ENCODE measurements at places on chromosomes 11 and 22. TPM values are rescaled to one million over a fixed set of nuclear protein-coding genes. Genes with fewer than 3 reads are reported as not detected.
A peak's percentile ranks its signal among the peaks of the same experiment; 100 is the strongest.

DNA sequence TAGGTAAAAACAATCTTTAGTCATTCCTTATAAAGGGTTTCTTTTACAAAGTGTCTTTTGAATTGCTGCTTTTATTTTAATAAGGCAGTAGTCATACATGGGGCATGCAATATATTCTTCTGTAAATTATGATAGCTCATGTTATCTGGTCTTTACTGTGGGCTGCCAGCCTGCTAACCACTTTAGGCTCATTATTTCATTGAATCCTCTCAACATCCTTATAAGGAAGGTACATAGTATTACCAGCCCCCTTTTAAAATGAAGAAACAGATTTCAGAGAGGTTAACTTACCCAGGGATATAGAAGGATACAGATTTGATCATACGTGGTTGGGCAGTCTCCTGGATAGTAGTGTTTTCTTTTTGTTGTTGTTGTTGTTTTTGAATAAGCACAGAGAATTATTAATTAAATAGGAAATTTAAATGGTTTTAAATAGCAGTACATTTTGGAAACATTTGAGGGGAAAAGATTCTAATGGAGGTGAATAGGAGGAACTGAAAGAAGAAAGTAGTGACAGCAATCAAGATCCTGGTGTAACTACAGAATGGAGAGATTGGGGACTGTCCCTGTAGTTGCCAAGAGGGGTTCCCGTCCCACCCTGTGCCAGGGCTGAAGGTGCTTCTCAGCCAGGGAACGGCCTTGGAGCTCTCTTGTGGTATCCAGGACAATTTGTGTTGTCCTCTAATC, 21.0 kb downstream of the SPECC1L start:
- DNase-seq = no peak
- H3K4me3 ChIP-seq = no peak overlapping the region
- H3K27ac ChIP-seq = no peak overlapping the region
- no peaks in the 10 kb centered on the region for H3K36me3 ChIP-seq

- no peaks in the 10 kb centered on the region for H3K36me3 ChIP-seq
- H3K4me3 ChIP-seq = no peak overlapping the region
- DNase-seq = no peak
Observed at GRCh38 chr11:36316049-36316448, 20.0 kb downstream of the PRR5L start.

DNA sequence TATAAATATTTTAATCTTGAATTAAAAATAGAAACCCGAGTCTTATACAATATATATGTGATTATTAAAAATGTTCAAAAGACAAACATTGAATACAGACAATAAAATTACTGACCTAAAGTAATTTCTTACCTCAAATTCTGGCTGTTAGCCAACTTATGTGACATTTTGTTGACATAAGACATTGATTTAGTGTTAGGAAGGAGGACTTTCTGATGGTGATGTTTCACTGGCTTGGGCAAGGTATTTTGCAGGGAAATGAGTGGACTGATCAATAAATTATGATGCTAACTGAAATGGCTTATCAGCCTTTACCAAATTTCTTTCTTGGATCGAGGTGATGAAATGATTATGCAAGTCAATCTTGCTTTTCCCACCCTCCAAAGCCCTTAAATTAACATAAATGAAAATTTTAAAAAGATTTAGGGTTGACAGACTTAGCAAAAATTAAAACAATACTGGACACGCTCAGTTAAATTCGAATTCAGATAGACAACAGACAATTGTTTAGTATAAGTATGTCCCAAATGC, 33.2 kb upstream of the FZD4 start:
- H3K27ac ChIP-seq = no peak overlapping the region
- no peaks in the 10 kb centered on the region for H3K4me1 ChIP-seq
- H3K4me3 ChIP-seq = no peak overlapping the region

- no peaks in the 10 kb centered on the region for H3K27me3 ChIP-seq
- DNase-seq = no peak
- H3K27ac ChIP-seq = peak overlapping the region; percentile 86
Observed at GRCh38 chr11:106022795-106023275, 795 bp upstream of the MSANTD4 start.

DNA sequence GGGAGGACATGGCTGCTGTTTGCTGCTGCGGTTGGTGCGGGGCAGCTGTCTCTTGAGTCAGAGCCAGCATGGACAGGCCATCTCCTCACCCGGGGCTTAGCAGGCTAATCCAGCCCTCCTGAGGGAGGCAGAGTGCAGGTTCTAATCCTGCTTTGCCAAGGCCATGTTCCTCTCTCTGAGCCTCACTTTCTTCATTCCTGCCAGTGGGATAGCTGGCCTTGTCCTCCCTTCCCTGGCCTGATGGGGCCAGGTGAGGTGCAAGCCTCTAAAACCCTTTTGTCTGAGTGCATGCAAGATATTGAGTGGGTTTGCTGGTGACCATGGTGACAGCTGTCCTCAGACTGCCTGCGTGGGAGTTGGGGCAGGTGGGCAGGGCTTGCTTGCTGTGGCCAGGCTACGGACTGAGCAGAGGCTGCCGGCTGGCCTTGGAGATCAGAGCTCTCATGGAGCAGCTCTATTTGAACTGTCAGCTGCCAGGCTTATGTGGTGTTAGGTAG, 3.6 kb downstream of the USP35 start:
- no peak overlapping the region for H3K4me3 ChIP-seq
- H3K27ac ChIP-seq = no peak overlapping the region
- peaks cover 13% of the 10 kb centered on the region for H3K36me3 ChIP-seq
- DNase-seq = no peak

DNA sequence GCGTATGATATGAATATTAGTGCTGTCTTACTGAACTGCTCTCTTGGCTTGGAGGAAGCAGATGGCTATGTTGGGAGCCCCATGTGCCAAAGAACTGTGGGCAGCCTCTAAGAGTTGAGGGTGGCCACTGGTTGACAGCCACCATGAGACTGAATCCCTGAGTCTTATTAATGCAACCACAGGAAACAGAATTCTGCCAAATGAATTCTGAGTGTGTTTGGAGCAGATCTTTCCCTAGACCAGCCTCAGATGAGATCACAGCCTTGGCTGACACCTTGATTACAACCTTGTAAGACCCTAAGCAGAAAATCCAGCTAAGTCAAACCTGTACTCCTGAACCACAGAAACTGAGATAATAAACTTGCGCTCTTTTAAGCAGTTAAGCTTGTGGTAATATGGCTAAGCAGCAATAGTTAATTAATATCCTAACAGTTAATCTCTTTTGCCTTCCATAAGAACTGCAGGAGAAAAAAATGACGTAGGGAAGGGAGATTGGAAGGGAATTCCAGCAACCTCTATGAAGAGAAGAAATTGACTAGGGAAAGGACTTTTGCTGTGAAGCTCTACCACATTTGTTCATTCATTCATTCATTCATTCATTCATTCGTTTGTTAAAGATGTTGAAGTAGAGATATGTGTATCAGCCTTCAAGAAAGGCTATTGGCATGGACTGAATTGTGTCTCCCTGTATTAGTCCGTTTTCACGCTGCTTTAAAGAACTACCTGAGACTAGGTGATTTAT, 26.8 kb downstream of the ADM start:
- no peak overlapping the region for H3K27ac ChIP-seq
- H3K4me1 ChIP-seq = no peaks in the 10 kb centered on the region
- no peak overlapping the region for H3K4me3 ChIP-seq
- no peak for DNase-seq
- H3K36me3 ChIP-seq = no peaks in the 10 kb centered on the region

GRCh38 chr11:34996958-34997357, 80.5 kb downstream of the PDHX start:
- H3K36me3 ChIP-seq = no peaks in the 10 kb centered on the region
- H3K27ac ChIP-seq = no peak overlapping the region
- H3K4me1 ChIP-seq = no peaks in the 10 kb centered on the region
- no peak for DNase-seq
- no peak overlapping the region for H3K4me3 ChIP-seq

DNA sequence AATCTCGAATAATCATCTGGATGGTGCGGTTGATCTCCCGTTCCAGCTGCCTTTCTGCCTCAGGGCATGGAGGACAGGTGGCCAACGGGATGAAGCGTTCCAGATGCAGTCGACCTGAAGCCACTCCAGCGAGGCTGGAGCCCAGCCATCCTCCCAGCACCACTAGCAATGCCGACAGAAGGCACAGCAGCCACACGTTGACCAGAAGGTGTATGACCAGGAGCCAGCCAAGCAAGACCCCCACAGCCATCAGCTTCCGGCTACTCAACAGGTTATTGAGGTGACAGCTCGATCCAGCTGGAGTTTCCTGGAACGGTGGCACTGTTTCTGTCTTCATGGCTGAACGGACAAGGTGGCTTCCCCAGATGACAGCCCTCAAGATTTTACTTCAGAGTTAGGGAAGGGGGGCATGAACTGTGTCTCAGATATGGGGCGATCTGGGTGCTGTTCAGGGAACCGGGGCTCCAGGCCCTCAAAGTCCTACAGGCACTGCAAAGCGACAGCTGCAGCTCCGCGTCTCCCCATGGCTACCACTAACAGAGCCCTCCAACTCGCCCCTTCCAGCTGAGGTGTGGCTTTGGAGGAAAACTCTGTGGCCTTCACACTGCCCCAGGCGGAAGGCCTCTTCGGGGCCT, 559 bp downstream of the SNX19 start:
- peaks cover 15% of the 10 kb centered on the region for H3K4me1 ChIP-seq
- no peak for DNase-seq
- H3K36me3 ChIP-seq = peaks cover 21% of the 10 kb centered on the region
- peak overlapping the region; percentile 75 for H3K4me3 ChIP-seq
- peak overlapping the region; percentile 36 for H3K27ac ChIP-seq

DNA sequence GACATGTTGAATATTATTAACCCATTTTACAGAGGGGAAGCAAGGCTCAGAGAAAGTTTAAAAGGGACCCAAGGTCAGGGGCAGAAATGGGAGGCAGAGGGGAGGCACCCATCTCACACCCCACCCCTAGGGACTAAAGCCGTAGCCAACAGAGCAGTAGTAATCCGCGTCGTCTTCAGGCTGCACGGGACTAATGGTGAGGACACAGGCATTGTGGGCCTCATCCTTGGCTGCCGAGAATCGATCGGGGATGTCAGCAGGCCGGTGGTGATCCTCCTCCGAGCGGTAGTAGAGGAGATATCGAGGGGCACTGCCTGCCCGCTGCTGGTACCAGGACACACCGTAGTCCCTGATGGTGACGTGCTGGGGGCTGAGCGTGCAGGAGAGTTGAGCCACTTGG, 1.5 kb downstream of the VPREB3 start:
- H3K4me1 ChIP-seq = peaks cover 17% of the 10 kb centered on the region
- no peak overlapping the region for H3K4me3 ChIP-seq
- no peak for DNase-seq

DNA sequence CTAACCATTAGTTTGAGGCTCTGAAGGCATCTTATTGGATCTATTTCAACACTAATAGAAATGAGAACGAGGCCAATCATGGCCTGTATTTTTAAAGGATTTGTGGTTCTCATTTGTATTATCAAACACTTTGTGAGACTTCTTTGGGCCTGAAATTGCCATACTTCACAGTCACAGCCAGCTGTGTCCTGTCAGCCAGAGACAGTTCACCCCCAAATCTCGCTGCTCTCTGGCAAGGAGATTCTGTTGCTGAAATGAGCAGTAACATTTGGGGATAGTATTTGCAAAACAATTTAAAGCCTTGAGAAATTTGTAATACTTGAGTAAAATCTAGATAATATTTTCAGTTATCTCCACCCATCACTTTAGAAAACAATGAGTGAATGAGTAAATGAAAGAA, 26.9 kb upstream of the TENM4 start:
- no peaks in the 10 kb centered on the region for H3K4me1 ChIP-seq
- H3K27me3 ChIP-seq = no peaks in the 10 kb centered on the region
- no peak overlapping the region for H3K4me3 ChIP-seq
- no peak for DNase-seq

- H3K27me3 ChIP-seq = peaks cover 2% of the 10 kb centered on the region
- no peaks in the 10 kb centered on the region for H3K4me1 ChIP-seq
- H3K4me3 ChIP-seq = no peak overlapping the region
Observed at GRCh38 chr22:22772396-22772795, 115.2 kb upstream of the IGLL5 start.

- no peak overlapping the region for H3K27ac ChIP-seq
- no peak overlapping the region for H3K4me3 ChIP-seq
- H3K36me3 ChIP-seq = no peaks in the 10 kb centered on the region
- no peaks in the 10 kb centered on the region for H3K27me3 ChIP-seq
Observed at GRCh38 chr11:44980533-44981427, 30.1 kb upstream of the TP53I11 start.

DNA sequence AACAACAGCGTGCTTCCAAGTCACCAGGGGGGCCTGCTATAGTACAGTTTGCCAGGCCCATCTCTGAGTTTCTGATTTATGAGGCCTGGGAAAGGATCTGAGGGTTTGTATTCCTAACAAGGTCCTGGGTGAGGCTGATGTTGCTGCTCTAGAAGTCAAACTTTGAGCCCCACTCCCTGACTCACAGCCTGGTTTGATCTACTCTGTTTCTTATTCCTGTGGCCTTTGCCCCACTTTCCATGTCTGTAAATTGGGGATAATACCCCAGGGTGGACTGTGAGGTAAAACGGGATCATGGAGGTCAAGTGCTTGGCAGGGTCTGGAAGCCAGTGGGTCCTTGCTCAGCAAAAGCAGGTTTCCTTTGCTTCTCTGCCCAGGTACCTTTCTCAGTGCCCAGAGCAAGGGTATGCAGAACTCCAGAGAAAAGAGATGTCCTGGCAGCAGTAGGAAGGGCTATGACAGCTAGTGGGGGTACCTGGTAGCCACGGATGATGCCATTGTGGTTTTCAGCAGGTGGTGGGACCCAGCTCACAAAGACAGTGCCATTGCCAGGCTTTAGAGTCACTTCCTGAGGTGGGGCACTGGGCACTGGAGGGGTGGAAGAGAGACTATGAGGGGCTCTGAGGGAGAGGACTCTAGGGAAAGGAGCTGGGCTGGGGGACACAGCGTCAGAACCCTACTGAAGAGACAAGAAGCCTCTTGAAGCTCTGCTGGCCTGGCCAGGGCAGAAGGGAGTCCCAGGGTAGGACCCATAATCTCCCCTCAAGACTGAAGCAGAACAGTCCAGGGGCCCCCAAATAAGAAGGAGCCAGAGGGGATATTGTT, 2.8 kb downstream of the ROBO4 start:
- no peak for DNase-seq
- peaks cover 51% of the 10 kb centered on the region for H3K4me1 ChIP-seq
- no peak overlapping the region for H3K4me3 ChIP-seq
- H3K36me3 ChIP-seq = no peaks in the 10 kb centered on the region

SOX6 gene
- 31.3 TPM for total RNA-seq

PDGFB gene
- 5.9 TPM for total RNA-seq

MMP1 gene
- 0.06 TPM for total RNA-seq

CATSPERZ gene
- 0.50 TPM for total RNA-seq

ZNF280A gene
- total RNA-seq = 0.50 TPM

SLC17A6 gene
- total RNA-seq = 11.2 TPM

KDELR3 gene
- 28.5 TPM for total RNA-seq

Data from spinal cord (tissue), 10 donors.